ENCODE measurements at places on chromosomes 2 and 18. TPM values are rescaled to one million over a fixed set of nuclear protein-coding genes. Genes with fewer than 3 reads are reported as not detected.

The ALPI gene
- not detected for total RNA-seq

The LRRC30 gene
- not detected for total RNA-seq

The ATP6V1C2 gene
- total RNA-seq: not detected

The IL1B gene
- total RNA-seq: not detected
